ENCODE measurements at places on chromosomes 5 and 9. TPM values are rescaled to one million over a fixed set of nuclear protein-coding genes. Genes with fewer than 3 reads are reported as not detected.

- no peak overlapping the region for H3K27ac ChIP-seq
- peaks cover 2% of the 10 kb centered on the region for H3K4me1 ChIP-seq
- no peaks in the 10 kb centered on the region for H3K36me3 ChIP-seq
Measured at GRCh38 chr5:168931638-168932345, 352.6 kb upstream of the PANK3 start.

GRCh38 chr9:26597542-26598149 is 295.0 kb downstream of the CAAP1 start:
- DNase-seq = no peak
- H3K27ac ChIP-seq = no peak overlapping the region
- H3K36me3 ChIP-seq = no peaks in the 10 kb centered on the region
- H3K4me1 ChIP-seq = no peaks in the 10 kb centered on the region
- H3K27me3 ChIP-seq = no peaks in the 10 kb centered on the region

Gene SHISAL2B
- 5.0 TPM for total RNA-seq

Gene PHF24
- 0.68 TPM for total RNA-seq

Gene PAEP
- not detected for total RNA-seq

GRCh38 chr5:32645246-32645645 is 59.9 kb downstream of the SUB1 start:
- H3K4me1 ChIP-seq = no peaks in the 10 kb centered on the region
- H3K27ac ChIP-seq = no peak overlapping the region
- H3K36me3 ChIP-seq = no peaks in the 10 kb centered on the region

GRCh38 chr9:77939149-77939668 is 92.4 kb downstream of the GNAQ start:
- H3K36me3 ChIP-seq = no peaks in the 10 kb centered on the region
- no peak for DNase-seq

Gene ACSL6
- total RNA-seq = 1.6 TPM

DNA sequence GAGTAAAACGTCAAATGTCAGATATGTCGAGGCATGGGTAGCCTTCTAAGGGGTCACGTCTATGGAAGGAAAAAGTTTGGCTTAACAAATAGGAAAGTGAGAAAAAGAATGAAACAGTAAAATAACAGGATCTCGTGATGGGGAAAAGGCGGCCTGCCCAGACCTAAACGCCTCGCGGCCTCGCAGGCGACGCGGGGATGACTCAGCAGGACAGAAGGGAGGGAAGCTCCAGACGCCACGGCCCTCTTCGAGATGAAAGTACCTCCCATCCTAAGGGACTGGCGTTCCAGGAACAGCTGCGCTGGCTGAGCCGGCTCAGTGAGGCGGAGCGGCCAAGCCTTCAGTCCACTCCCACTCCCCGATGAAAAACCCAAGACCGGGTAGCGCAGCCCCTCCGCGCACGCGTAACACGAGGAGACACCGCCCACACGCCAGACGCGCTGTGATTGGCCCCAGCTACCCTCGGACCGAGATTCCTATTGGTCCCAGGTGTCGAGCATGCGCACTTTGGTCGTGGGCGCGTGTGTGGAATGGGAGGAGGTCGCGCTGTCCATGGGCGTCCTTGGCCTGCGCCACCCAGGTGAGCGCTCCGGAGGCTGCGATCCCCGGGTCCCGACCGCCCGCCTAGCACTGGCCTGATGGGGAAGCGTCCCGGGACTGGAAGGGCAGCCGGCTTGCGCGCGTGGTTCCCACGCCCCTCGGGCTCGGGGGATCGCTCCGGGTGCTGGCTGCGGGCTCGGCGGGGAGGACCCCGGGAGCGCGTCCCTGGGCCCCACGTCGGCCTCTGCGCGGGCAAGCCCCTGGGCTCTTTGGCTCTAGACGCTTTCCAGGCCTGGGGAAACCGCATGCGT is 588.5 kb downstream of the MTRR start:
- H3K36me3 ChIP-seq = peaks cover 6% of the 10 kb centered on the region
- no peaks in the 10 kb centered on the region for H3K27me3 ChIP-seq
- H3K4me1 ChIP-seq = no peaks in the 10 kb centered on the region
- peak overlapping the region; percentile 71 for H3K4me3 ChIP-seq
- no peak overlapping the region for H3K27ac ChIP-seq

DNA sequence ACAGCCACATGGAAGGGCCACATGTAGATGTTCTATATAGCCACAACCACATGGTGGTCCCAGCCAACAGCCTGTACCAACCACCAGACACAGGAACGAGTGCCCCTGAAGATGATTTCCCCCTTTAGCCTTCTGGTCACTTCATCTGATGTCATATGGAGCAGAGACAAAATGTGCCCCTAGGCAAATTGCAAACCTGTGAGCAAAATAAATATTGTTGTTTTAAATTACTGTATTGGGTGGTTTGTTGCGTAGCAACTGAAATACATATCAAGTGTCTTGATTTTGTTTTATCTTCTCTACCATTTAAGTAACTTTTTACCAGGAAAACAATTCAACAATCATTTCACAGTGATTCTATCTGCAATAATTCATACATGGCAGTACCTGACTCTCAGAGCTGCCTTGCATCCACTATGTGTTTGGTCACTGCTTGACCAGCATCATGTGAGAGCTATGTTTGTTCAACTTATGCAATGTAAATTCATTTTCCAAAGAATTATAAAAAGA is 142.5 kb upstream of the VLDLR start:
- no peaks in the 10 kb centered on the region for H3K4me1 ChIP-seq
- H3K27me3 ChIP-seq = no peaks in the 10 kb centered on the region
- H3K4me3 ChIP-seq = no peak overlapping the region
- no peak for DNase-seq
- no peaks in the 10 kb centered on the region for H3K36me3 ChIP-seq

- H3K36me3 ChIP-seq = no peaks in the 10 kb centered on the region
- H3K27me3 ChIP-seq = no peaks in the 10 kb centered on the region
- H3K4me3 ChIP-seq = no peak overlapping the region
- no peak for DNase-seq
- no peak overlapping the region for H3K27ac ChIP-seq
- H3K4me1 ChIP-seq = no peaks in the 10 kb centered on the region
Measured at GRCh38 chr9:113380869-113381378, 4.1 kb upstream of the HDHD3 start.

DNA sequence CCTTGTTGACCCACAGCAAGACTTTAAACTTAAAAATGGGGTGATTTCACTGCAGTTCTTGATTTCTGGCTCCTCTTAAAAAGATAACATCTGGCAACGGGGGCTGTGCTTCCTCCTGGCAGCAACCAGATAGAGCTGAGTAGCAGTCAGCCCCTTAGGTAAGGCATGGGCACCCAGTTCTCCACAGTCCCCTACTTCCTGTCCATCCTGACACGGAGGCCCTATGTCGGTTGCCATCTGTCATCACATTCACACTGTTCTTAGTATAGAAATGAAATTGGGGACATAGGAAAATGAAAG is 11.7 kb downstream of the CD74 start:
- DNase-seq = no peak
- no peak overlapping the region for H3K27ac ChIP-seq
- no peaks in the 10 kb centered on the region for H3K27me3 ChIP-seq
- H3K4me3 ChIP-seq = no peak overlapping the region
- H3K36me3 ChIP-seq = peaks cover 41% of the 10 kb centered on the region

Gene PLAC8L1
- total RNA-seq = 0.64 TPM

GRCh38 chr9:33942471-33943083 is 106.1 kb downstream of the UBAP2 start:
- no peaks in the 10 kb centered on the region for H3K4me1 ChIP-seq
- no peak overlapping the region for H3K27ac ChIP-seq
- H3K27me3 ChIP-seq = no peaks in the 10 kb centered on the region
- H3K36me3 ChIP-seq = peaks cover 43% of the 10 kb centered on the region

DNA sequence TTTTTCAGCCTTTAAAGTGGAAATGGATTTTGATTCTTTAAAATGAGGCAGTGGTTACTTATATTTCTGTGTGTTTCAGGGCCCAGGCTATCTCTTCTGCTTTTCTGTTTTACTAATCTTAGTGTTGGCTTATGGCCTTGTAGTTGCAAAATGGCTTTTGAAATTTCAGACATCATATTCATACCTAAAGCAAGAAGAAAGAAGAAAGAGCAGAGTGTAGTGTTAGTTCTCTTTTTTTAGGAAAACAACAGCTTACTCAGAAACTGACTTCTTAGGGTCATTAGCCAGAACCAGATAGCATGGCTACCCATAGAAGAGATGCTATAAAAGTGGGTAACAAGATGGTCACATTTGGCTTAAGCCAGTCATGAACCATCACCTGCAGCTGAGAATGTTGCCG is 20.9 kb downstream of the ZBED3 start:
- no peak for DNase-seq
- H3K27ac ChIP-seq = no peak overlapping the region
- no peaks in the 10 kb centered on the region for H3K4me1 ChIP-seq
- H3K4me3 ChIP-seq = no peak overlapping the region
- H3K27me3 ChIP-seq = no peaks in the 10 kb centered on the region

- H3K27ac ChIP-seq = no peak overlapping the region
- H3K27me3 ChIP-seq = no peaks in the 10 kb centered on the region
- H3K4me3 ChIP-seq = peak overlapping the region; percentile 94
- DNase-seq = peak; percentile 64
Measured at GRCh38 chr9:13278368-13279246, 885 bp downstream of the MPDZ start.

Gene BTNL3
- total RNA-seq = not detected

- H3K27ac ChIP-seq = no peak overlapping the region
- peaks cover 4% of the 10 kb centered on the region for H3K4me1 ChIP-seq
- H3K36me3 ChIP-seq = peaks cover 20% of the 10 kb centered on the region
- no peaks in the 10 kb centered on the region for H3K27me3 ChIP-seq
Measured at GRCh38 chr9:34125681-34126206, 754 bp downstream of the DCAF12 start.

DNA sequence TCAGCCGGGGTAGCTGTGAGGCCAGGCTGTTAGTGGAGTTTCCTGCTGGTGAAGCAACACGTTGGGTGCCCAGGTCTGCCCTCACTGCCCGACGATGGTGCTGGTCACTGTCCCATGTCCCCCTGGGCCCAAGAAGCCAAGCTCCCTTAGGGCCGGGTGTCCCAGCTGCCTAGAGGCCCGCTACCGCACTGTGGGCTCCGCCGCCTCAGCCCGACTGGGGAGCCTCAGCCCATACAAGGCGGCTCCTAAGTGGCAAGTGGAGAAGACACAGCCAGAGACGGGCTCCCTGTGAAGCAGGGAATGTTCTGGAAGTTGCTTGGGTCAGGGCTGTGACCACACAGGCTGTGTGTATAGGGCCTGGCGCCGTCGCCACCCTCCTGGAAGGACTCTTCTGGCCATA is 96.9 kb downstream of the RXRA start:
- no peak overlapping the region for H3K27ac ChIP-seq
- H3K4me1 ChIP-seq = no peaks in the 10 kb centered on the region
- no peak overlapping the region for H3K4me3 ChIP-seq
- DNase-seq = no peak
- no peaks in the 10 kb centered on the region for H3K27me3 ChIP-seq

Gene WNT8A
- 0.26 TPM for total RNA-seq

Gene FBXO10
- 16.8 TPM for total RNA-seq

GRCh38 chr9:129887334-129888292 is 52.4 kb downstream of the USP20 start:
- no peak for DNase-seq
- peaks cover 6% of the 10 kb centered on the region for H3K4me1 ChIP-seq
- H3K4me3 ChIP-seq = no peak overlapping the region
